ENCODE measurements at places on chromosomes 16 and 17.
A peak's percentile ranks its signal among the peaks of the same experiment; 100 is the strongest.

- no peak for DNase-seq
Measured at GRCh38 chr17:76487451-76488192, 13.6 kb downstream of the RHBDF2 start.

- peak; percentile 60 for DNase-seq
Measured at GRCh38 chr17:42531455-42532354, 4.3 kb upstream of the NAGLU start.

DNA sequence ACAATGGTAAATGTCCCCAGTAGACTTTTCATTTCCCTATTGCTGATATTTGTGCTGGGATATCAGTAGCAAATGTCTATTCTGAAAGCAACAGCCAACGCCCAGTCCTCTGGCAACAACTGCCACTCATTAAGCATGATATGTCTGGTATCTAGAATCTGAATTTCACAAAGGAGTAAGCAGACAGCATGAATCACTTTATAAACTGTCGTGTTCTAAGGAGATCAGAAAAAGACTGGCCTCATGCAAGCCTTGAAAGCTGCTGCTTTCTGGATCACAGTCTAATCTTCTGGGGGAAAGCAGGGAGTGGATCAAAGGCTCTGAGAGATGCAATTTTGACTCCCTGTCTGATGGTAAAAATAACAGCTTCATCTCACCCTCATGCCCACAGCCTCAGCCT, 153.1 kb upstream of the NOG start:
- no peak for DNase-seq

DNA sequence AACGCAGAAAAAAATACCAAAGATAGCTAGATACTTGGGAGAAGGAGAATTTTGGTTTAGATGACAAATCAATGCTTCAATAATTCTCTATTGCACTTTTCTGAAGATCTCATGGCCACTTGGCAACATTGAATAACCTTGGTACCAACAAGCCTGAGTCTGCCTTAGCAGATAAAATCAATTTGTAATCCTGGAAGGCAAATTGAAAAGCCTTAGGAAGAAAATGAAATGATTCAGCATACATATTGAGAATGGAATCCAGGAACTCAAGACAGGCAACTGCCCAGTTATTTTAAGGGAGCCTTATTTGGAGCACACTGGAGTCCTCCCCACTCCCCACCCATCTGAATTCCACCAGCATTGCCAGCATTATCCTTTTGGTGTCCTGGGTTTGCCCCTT, 109.3 kb upstream of the SOX9 start:
- no peak for DNase-seq

DNA sequence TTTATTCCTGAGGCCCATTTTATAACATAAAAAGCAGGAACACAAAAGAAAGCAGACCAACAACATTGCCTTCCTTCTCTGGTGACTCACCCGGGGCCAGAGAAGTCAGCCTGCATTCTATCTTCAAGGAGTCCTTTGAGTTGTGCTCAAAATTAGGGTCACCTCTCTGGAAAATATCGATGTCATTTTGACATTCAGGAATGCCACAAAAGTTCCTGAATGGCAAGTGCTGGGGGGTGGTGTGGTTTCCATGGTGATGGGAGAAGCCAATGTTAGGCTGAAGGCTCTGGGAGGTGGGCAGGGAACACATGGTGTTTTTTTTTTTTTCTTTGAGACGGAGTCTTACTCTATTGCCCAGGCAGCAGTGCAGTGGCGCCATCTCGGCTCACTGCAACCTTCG, 159.6 kb downstream of the HAPSTR1 start:
- DNase-seq: no peak

- no peak for DNase-seq
Measured at GRCh38 chr17:67841992-67842391, 16.7 kb downstream of the BPTF start.

GRCh38 chr17:36773039-36773438, 164.2 kb upstream of the LHX1 start:
- no peak for DNase-seq

- DNase-seq: no peak
Measured at GRCh38 chr17:68087851-68088250, 52.3 kb downstream of the KPNA2 start.

GRCh38 chr17:40915199-40915661, 22.2 kb downstream of the KRT23 start:
- DNase-seq: no peak

DNA sequence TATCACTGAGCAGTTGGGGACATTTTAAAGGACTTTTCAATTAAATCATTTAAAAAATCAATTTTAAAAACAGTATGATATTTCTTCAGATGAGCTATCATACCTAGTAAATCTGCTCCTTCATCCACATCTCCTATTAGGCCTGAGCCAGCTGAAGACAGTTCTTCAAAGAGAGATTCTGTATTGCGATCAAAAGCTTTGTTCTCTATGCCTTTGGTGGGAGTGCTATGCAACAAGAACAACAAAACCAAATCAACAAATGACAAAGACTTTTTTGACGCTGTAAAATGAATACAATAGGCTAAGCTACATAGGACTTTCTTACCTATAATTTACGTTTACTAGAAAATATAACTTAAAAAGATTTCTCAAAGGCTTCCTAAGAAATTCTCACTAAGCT, 106.5 kb downstream of the SPAG9 start:
- no peak for DNase-seq

GRCh38 chr17:79803997-79804855, 7.3 kb upstream of the CBX8 start:
- DNase-seq: peak; percentile 29

GRCh38 chr17:78667741-78668640, 90.8 kb upstream of the DNAH17 start:
- DNase-seq: no peak

GRCh38 chr17:39688945-39689344, 1.1 kb upstream of the PGAP3 start:
- no peak for DNase-seq

- no peak for DNase-seq
Measured at GRCh38 chr17:12644623-12645022, 21.1 kb upstream of the MYOCD start.

- DNase-seq: no peak
Measured at GRCh38 chr17:67504182-67504581, 127.1 kb downstream of the PITPNC1 start.

DNA sequence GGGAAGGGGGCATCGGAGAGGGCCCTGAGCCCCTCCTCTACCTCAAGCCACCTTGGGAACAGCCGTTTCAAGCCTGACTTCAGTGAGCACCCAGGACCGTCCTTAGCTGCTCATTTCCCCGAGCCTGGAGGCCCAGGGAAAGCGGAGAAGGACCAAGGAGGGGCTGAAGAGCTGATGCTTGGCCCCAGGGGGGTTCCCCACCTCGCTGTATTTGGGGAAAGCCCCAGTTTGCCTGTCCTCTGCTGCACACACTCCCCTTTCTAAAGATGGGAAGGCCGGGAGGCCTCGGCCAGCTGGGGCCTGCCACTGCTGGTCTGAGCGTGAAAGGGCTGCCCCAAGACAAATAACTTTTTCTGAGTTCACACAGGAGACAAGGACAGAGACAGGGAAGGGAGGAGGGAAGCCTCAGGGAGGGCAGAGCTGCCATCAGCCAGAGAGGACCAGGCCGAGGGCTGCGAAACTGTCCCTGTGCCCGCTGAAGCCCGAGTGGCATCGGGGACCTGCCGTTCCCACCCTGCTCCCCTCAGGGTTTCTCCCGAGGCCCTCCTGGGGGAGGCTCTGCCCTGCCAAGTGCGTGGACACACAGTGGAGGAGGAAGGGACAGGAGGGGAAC, 11.6 kb downstream of the ZACN start:
- DNase-seq: no peak

DNA sequence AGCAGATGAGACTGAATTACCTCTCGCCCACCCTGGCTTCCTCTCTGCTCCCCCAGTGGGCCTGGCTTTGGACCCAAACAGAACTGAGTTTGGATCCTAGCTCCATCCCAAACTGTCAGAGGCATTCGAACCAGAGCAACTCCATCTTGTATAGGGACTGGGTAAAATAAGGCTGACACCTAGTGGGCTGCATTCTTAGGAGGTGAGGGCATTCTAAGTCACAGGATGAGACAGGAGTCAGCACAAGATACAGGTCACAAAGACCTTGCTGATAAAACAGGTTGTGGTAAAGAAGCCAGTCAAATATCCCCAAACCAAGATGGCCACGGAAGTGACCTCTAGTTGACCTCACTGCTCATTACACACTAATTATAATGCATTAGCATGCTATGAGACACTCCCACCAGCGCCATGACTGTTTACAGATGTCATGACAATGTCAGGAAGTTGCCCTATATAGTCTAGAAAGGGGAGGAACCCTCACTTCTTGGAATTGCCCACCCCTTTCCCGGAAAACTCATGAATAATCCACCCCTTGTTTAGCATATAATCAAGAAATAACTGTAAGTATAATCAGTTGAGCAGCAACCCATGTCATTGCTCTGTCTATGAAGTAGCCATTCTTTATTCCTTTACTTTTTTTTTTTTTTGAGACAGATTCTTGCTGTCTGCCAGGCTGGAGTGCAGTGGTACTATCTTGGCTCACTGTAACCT, 44.4 kb downstream of the LYRM1 start:
- DNase-seq: no peak

DNA sequence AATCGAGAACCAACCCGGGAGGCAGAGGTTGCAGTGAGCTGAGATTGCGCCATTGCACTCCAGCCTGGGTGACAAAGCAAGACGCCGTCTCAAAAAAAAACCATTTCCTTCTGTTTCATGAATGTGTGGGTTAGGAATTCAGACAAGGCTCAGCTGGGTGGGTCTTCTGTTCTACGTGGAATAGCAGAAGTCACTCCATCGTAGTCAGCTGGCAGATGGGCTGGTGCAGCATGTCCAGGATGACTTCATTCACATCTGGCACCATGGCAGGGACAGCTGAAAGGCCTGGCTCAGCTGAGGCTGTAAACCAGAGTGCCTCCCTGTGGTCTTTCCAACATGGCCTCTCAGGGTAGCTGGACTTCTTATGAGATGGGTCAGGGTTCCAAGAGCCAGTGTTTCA, 89.0 kb downstream of the C17orf67 start:
- no peak for DNase-seq

GRCh38 chr16:29972992-29973383, 680 bp upstream of the TAOK2 start:
- no peak for DNase-seq

Data from HEK293T (cell line).